ENCODE measurements at places on chromosomes 1 and 21.
A peak's percentile ranks its signal among the peaks of the same experiment; 100 is the strongest.

DNA sequence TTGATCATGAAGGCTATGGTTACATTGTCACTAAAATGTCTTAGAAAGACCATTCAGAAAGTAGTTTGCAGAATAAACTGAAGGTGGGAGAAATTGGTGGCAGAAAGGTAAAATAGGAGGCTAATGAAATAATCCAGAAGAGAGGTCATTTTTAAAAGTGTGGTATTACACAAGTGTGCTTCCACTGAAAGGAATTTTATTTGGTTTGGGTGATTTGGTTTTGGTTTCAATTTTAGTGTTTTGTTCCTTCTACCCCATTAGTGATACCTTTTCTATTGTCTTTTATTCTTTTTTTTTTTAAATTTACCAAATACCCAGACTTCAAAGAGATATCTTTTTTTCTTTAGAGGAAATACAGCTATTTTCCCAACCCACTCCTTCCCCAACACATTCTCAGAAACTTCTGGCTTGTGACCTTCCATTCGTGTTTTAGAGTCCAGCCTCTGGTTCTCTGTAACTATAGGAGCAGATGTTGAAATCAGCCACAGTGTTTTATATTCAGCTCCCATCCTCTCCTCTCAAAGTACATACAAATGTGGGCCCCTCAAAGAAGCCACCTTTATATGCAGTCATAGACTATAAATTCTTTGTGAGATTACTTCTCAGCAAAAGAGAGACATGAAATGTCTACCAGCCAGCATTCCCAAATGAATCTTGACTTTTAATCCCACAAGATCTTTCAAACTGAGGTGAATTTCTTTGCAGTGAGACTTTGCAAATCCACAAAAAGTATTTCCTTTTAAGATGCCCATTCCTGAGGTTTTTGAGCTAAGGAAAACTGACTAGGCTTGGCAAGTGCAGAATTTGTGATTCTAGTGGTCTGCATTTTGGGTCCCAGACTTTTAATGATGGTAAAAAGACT, 42.0 kb upstream of the PALMD start:
- DNase-seq = no peak

- DNase-seq = no peak
These were observed 62.1 kb downstream of the ADARB1 start for GRCh38 chr21:45136500-45136899.

DNA sequence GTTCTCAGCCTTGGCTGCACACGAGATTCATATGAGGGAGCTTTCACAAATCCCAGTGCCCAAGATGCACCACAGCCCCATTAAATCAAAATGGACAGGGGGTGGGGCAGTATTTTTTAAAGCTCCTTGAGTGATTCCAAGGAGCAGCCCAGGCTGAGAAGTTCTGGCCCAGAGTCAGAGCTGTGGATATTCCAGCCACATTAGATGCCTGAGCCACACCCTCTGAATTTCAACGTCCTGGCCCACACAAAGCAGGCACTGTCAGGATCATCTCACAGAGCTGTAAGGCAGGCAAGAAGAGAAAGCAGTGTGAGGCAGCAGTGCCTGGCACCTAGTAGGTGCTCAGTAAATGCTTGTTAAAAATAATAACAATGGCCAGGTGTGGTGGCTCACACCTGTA, 37.4 kb downstream of the PAX7 start:
- DNase-seq = no peak

- no peak for DNase-seq
These were observed 889 bp upstream of the CCNL2 start for GRCh38 chr1:1399872-1400575.

DNA sequence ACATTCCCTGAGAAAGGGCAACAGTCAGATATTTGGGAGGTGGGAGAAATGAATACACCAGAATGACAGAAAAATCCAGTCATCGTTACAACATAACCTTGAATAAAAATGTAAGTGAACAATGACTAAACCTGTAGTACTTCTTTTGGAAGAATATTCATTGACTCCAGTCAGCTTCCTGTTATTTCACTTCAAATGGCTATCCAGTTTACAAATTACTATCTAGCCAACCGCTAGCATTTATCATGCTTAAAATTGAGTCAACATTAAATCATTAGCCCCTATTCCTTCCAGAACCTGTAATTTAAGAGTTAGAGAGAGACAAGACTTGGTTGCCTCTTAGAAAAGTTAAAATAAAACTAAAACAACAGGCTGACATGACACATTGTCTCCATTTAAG, 33.6 kb downstream of the WLS start:
- DNase-seq = no peak

GRCh38 chr1:155979597-155980343, 1.4 kb upstream of the ARHGEF2 start:
- DNase-seq = no peak

DNA sequence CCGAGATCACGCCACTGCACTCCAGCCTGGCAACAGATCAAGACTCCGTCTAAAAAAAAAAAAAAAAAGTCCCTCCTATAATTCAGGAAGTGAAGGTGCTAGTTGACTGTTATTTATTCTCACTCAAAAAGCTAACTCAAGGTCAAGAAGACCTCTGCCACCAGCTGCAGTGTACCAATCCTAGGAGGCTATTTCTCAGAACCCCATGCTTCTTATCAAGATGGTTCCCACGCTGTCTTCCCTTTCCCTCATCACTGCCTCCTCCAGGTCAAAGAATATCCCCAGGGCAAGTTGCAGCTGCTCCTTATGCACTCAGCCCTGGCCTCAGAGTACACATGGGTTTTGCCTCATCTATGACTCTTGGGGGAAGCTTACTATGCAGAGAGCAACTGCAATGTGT, 53.6 kb downstream of the RERE start:
- DNase-seq = no peak

DNA sequence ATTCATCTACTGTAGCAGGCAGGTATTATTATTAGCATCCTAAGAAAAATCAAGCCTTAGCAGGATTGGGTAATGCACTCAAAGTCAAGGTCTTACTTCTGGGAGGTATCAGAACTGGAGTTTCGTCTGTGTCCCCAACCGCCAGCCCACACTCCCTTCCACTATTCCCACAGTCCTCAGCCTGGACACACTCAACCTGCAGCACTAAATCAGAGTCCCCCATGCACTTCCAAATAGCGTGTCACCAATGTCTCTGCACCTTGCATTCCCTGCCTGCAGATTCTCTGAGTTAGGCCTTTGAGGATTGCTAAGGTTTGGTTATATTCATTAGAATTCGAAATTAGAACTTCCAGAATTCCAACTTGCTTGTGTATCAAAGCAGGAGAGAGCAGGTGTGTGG, 3.9 kb downstream of the LYPD8 start:
- DNase-seq = no peak

DNA sequence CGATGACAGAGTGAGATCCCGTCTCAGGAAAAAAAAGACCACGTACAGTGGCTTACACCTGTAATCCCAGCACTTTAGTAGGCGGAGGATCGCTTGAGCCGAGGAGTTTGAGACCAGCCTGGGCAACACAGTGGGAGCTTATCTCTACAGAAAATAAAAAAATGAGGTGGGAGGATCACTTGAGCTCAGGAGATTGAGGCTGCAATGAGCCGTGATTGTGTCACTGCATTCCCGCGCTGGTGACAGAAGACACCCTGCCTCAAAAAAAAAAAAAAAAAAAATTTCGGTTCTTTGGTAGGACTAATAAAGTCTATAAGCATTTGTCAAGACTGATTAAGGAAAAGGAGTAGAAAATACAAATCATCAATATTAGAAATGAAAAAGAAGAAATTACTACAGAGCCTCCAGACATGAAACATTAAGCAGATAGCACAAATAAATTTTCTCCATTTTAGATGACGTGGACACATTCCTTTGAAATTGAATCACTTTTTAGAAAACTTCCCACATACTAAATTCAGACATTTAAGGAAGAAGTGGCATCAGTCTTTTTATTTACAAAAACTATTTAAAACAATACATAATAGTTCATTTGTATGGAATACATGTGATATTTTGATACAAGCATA, 30.4 kb downstream of the MORC3 start:
- no peak for DNase-seq

- DNase-seq = no peak
These were observed 91.7 kb downstream of the NAV1 start for GRCh38 chr1:201630582-201630981.

GRCh38 chr1:39103328-39104157, 77.4 kb downstream of the NDUFS5 start:
- no peak for DNase-seq

DNA sequence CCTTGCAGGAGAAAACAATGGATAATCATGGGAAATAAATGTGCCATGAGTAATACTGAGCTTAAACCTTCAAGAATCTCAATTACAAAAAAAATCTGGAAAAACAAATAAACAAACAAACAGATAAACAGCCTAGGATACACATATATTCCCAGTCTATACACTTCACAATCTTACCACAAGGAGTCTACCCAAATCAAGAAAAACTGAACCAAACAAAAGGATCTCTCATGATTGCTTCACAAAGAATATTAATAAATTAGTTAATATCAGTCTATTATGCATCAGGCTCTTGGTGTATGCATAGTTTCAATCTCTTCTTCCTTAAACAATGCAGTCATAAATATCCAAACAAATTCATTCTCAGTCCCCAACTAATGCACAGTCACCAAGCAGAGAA, 3.2 kb upstream of the ESRRG start:
- DNase-seq = no peak

DNA sequence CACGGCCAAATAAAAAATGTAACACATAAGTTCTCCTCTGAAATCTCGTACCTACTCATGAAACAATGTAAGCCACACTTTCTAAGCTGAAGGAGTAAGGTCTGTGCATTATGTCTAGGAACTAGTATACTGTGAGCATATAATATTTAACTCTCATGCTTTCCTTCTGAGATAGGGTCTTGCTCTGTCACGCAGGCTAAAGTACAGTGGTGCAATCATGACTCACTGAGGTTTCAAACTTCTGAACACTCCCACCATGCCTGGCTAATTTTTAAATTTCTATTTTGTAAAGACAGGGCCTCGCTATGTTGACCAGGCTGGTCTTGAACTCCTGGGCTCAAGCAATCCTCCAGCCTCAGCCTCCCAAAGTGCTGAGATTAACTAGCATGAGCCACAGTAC, 71.3 kb downstream of the AHCTF1 start:
- DNase-seq = no peak

GRCh38 chr1:231683439-231684165, 57.0 kb downstream of the DISC1 start:
- no peak for DNase-seq

DNA sequence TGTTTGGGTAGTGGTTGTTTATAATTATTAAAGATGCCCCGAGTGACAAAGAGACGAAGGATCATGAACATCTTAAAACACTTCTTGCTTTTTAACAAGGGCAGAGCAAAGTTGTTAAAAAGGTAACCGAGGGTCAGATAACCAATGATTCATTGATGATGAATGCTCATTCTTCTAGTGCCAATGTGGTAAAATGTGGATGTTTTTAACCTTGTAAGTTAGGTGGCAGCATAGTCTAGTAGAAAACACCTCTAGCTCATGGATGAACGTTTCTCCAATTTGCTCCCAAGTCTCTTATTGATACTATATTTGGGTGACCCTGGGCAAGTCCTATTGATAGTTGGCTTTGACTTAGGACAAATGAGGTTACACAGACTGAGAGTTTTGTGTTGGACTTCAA, 167.9 kb downstream of the KIF26B start:
- no peak for DNase-seq

DNA sequence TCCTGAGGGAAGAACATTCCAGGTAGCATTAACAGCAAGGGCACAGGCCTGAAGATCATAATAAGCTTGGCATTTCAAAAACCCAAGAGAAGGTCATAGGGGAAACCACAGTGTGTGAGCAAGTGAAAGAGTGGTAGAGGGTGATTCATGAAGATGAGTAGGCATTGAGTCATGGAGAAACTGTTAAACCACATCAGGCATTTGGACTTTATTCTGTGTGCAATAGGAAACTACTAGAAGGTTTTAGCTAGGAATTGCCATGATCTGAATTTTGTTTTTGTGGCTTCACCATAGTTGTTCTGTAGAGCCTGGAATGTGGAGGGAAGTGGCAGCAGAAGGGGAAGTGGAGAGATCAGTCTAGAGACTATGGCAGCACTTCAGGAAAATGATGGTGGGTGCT, 359.0 kb upstream of the PTBP2 start:
- no peak for DNase-seq

- DNase-seq = no peak
These were observed 16.9 kb upstream of the PARS2 start for GRCh38 chr1:54781023-54781723.

GRCh38 chr1:101742509-101742908, 254.2 kb downstream of the OLFM3 start:
- DNase-seq = no peak

- no peak for DNase-seq
These were observed 11.2 kb upstream of the LEPR start for GRCh38 chr1:65409314-65409713.

GRCh38 chr21:41758550-41758949, 8.3 kb downstream of the RIPK4 start:
- no peak for DNase-seq

- DNase-seq = no peak
These were observed 3.1 kb downstream of the ADAMTSL4 start for GRCh38 chr1:150552128-150552910.

- no peak for DNase-seq
These were observed 331.6 kb upstream of the DUSP10 start for GRCh38 chr1:222073307-222073995.

DNA sequence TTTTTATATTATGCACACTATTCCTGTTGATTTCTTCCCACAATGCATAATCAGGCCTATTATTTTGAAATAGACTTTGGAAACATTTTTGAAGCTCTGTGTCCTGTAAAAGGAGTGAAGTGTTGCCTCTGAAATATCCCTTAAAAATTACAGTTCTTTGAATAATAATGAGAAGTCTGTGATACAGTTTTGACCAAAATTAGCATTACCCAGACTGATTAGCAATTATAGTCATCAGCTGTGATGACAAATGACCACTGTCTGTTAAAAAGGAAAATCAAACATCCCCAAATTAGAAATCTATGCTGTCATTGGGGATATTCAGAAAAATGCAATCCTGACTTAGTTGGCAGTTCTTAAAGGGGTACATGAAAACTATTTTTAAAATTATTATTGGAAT, 63.7 kb downstream of the PTGS2 start:
- DNase-seq = no peak

DNA sequence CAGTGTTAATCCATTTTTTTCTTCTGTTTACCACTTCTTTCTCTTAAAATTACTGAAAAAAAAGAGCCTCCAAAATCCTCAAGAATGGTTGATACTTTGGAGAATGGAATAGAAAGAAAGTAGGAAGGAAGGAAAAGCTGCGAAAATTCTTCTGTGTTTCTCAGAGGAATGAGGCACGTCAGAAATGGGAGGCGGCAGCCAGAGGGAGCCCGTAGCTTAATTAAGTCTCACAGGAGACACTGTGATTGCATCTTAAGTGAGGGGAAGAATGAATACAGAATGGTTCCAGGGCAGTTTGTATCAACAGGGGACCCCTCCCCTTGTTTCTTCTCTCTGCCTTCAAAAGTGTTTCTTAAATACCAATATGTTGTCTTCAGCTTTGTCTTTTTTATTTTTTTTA, 1099.5 kb downstream of the PLA2G4A start:
- DNase-seq = peak; percentile 6

DNA sequence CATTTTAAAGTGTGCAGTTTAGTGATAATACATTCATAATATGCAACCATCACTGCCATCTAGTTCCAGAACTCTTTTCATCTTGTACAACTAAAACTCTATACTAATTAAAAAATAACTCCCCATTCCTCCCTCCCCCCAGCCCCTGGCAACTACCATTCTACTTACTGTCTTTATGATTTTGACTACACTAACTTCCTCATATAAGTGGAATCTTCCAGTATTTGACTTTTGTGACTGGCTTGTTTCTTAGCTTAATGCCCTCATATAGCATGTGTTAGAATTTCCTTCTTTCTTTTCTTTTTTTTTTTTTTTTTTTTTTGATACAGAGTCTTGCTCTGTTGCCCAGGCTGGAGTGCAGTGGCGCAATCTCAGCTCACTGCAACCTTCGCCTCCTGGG, 1.4 kb upstream of the NVL start:
- DNase-seq = no peak
